Naive thymus-derived CD4-positive, alpha-beta T cell (primary cell): ENCODE measurements at places on chromosomes 12 and 14.

DNA sequence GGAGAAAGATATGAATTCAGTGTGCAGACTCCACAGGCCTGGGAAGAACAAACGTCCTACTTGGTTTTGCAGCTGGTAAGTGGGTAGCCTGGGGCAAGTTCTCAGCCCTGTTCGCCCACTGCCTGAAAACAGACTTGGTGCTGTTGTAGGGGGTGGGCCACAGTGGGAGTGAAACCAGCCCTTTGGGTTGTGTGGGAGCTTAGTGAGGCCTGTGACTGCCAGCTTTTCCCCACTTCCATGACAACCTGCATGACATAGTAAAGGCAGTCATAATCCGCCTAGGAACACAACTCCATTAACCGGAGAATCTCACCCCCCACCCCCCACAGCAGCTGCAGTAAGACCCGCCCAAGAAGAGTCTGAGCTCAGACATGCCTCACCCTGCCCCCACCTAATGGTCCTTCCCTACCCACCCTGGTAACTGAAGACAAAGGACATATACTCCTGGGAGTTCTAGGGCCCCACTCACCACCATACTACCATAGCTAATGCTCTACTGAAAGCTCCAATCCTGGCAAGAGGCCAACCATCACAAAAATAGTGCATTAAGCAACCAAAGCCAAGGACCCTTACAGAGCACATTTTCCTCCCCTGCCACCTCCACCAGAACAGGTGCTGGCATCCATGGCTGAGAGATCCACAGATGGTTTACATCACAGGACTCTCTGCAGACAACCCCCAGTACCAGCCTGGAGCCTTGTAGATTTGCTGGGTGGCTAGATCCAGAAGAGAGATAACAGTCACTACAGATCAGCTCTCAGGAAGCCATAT, 39.8 kb upstream of the LMNTD1 start:
- no peak for DNase-seq

DNA sequence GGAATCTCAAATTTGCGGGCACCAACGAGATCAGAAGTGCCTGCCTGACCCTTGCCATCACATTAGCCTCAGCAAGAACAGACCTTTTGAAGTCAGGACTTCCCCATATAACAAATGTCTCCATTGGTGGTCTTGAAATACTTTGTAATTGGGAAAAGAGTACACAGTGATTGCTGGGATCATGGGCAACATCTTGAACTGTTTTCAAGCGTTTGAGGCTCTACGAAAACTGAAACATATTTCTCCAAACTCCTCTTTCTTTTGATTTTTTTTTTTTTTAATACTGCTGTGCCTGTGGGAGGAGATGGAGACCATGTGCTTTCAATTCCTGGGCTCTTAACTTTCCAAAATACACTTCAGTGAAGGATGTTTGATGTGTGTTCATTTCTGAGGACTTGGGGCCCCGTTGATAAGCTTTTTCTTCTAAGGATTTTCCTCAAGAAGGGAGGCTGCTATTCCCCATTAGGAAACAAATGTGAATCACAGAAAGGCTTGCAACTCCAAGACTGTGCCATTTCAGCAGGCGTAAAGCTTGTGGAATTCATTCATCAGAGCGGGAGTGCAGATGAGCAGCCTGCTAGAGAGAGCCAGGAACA, 94.5 kb downstream of the TMEM132C start:
- no peak for DNase-seq

DNA sequence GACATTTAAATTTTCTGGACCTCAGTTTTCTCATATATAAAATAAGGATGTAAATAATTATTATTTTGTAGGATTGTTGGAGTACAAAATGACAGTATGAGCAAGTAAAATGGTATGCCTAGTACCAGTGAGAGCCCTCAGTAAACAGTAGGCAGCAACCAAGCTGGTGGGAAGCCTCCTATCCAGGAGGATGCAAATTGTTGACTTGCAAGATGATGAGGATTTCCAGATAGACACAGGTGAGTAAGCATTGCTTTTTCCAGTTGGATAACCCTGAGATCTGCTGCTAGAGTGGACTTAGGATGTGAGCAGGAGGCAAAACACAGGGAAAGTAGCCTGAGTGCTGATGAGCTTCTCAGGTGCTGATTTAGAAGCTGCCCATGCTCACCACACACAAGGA, 28.2 kb upstream of the AMIGO2 start:
- DNase-seq = no peak

DNA sequence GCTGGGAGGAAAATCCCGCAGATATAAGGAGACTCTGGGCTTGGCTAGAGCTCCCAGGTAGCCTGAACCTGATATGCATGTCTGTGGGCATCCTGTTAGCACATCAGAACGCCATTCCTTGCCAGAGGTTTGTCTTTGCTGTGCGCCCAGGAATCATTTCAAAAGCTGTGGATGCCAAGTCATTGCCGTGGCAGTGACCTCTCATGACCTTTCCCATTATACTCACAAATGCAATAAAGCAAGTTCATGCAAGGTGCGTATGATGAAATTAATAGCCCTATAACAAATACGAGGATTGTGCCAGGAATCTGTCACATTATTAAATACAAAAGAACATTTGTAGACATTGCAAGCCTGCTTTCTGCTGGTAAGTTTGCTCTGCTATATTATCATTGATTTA, 229.1 kb upstream of the PELI2 start:
- no peak for DNase-seq

DNA sequence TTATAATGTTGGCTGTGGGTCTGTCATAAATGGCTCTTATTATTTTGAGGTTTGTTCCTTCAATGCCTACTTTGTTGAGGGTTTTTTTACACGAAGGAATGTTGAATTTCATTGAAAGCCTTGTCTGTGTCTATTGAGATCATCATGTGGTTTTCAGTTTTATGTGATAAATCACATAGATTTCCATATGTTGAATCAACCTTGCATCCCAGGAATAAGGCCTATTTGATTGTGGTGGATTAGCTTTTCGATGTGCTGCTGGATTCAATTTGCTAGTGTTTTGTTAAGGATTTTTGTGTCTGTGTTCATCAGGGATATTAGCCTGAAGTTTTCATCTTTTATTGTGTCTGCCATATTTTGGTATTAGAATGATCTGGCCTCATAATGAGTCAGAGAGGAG, 27.6 kb downstream of the SLC2A13 start:
- no peak for DNase-seq

DNA sequence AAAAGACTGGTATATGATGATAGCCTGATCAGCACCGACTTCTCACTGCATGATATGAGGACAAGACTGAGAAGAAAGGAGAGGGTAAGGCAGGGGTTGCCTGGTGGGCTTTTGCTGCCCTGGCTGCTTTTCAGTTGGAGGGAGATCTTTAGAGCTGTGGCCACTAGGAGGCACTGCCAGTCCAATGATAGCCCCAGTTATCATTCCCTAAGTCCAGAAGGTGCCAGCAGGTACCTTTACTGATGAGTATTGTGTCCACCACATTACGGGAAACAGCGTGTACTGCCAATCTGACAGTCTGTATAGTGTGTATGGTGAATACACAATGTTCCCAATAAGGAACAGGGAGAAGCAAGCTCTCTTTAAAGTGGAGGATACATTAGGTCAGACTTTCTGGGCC, 55.8 kb upstream of the CCDC175 start:
- no peak for DNase-seq

- DNase-seq = no peak
These were observed 51.6 kb downstream of the RPS6KA5 start for GRCh38 chr14:91008759-91009409.

GRCh38 chr14:36654794-36655381, 6.8 kb upstream of the PAX9 start:
- no peak for DNase-seq
